ENCODE measurements at places on chromosomes 7 and 10.

- H3K4me1 ChIP-seq, result peaks cover 81% of the 10 kb centered on the region
- DNase-seq, result no peak
- H3K27ac ChIP-seq, result no peak overlapping the region
- no peaks in the 10 kb centered on the region for H3K36me3 ChIP-seq
- H3K27me3 ChIP-seq, result no peaks in the 10 kb centered on the region
These were observed 136.1 kb downstream of the CELF2 start for GRCh38 chr10:11153766-11154165.

GRCh38 chr10:105024184-105024583 is 383.1 kb downstream of the SORCS3 start:
- H3K4me1 ChIP-seq, result no peaks in the 10 kb centered on the region
- H3K27ac ChIP-seq, result no peak overlapping the region
- no peak overlapping the region for H3K4me3 ChIP-seq
- no peaks in the 10 kb centered on the region for H3K36me3 ChIP-seq
- no peak for DNase-seq

DNA sequence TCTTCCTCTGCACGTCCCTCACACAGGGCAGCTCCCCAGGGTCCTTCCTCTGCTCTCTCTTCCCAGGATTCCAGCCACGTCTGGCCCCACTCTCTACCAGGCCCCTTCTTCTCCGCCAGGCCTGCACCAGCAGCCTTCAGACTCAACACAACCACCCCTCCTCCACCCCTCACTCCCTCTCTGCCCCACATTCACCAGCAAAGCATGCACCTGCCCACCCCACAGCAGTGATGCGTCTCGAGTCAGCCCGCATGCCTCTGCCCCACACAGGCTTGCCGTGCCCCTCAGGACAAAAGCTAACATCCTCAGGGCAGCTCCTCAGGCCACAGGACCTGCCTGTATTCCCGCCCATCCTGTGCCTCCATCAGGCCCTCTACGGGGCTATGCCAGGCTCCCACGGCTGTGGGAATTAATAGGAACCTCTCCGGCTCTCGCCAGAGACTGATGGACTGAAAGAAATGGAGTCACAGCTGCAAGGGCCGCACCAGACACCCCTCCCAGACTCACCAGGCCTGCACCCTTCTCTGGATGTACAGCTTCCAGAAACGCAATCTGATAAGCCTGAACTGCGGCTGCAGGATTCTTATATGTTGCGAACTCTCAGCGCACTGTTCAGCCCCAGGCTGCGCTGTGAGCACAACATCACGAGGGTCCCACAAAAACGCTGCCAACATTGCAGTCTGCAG is 100.1 kb downstream of the CYTH3 start:
- DNase-seq, result no peak
- H3K36me3 ChIP-seq, result no peaks in the 10 kb centered on the region
- no peaks in the 10 kb centered on the region for H3K27me3 ChIP-seq
- H3K27ac ChIP-seq, result no peak overlapping the region
- no peak overlapping the region for H3K4me3 ChIP-seq
- no peaks in the 10 kb centered on the region for H3K4me1 ChIP-seq

DNA sequence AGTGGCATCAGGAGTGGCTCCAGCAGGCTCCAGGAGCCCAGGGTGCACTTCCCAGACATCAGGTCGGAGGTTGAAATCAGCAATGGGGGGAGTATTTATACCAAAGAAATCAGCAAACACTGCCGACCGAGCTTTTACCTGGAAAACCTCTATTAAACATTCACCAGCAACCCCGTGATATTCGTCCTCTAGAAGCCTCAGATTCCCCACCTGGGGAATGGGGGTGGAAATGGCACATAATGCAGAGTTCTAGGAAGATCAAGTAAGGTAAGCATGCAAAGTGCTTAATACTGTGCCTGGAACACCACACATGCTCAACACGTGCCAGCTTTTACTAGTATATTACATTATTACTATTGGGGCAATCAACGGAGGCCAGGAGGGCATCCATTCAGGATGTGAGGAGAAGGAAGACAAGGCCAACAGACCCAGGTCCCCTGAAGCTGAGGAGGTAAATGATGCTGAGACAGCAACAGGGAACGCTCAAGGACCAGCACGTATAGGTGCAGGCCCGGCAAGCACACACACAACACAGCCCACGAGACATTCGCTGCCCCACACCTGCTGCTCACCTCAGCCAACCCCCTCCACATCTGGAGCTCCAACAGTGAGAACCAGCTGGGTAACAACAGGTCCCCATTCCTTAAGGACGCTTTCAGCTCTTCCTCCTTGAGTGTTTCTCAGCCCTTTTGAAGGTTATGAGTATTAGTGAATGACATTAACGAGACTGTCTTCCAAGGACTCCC is 125.5 kb downstream of the TNS3 start:
- no peaks in the 10 kb centered on the region for H3K4me1 ChIP-seq
- no peaks in the 10 kb centered on the region for H3K36me3 ChIP-seq
- H3K27ac ChIP-seq, result no peak overlapping the region
- no peak for DNase-seq

DNA sequence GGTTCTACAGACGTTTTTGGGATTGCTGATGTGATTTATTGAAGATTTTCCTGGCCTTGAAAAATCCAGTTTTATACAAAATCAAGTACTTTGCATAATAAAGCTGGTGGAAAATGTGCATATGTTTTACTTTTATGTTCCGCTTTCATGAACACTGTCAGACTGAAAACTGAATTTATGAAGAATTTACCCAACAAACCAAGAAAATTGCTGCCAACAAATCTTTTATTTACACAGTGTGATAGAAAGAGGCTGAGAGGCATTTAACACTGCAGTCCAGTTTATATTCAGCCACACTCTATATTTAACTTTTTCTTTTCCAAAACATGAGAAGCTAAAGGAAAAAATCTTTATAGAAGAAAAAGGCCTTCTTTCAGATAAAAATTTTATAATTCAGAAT is 35.4 kb upstream of the RSU1 start:
- no peak overlapping the region for H3K27ac ChIP-seq
- no peaks in the 10 kb centered on the region for H3K4me1 ChIP-seq
- H3K4me3 ChIP-seq, result no peak overlapping the region
- DNase-seq, result no peak

GRCh38 chr7:3710122-3710521 is 409.1 kb downstream of the SDK1 start:
- H3K4me3 ChIP-seq, result no peak overlapping the region
- no peak overlapping the region for H3K27ac ChIP-seq
- H3K27me3 ChIP-seq, result no peaks in the 10 kb centered on the region
- no peak for DNase-seq

GRCh38 chr10:8035641-8036470 is 18.6 kb upstream of the GATA3 start:
- H3K27ac ChIP-seq, result peak overlapping the region; percentile 34
- peaks cover 24% of the 10 kb centered on the region for H3K4me1 ChIP-seq
- H3K36me3 ChIP-seq, result peaks cover 14% of the 10 kb centered on the region
- DNase-seq, result no peak
- H3K27me3 ChIP-seq, result peaks cover 78% of the 10 kb centered on the region
- H3K4me3 ChIP-seq, result peak overlapping the region; percentile 43

DNA sequence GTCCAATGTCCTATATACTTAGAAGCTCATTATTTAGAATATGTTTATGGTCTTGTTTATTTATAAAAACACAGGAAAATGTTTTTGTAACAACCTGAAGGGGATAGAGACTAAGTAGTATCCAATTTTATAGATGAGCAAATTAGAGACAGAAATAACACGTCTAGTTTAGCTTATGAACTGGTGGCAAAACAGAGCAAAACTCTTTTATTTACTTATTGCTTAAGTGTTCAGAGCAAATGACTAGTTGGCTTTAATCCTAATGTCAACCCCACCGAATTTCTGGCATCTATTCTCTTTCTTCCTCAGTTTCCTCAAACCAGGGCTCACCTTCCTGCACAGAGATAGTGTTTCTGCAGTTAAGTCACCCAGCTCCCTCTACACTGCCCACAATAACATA is 792.8 kb downstream of the REEP3 start:
- DNase-seq, result no peak
- H3K4me3 ChIP-seq, result no peak overlapping the region
- no peak overlapping the region for H3K27ac ChIP-seq
- no peaks in the 10 kb centered on the region for H3K36me3 ChIP-seq
- no peaks in the 10 kb centered on the region for H3K4me1 ChIP-seq
- H3K27me3 ChIP-seq, result no peaks in the 10 kb centered on the region

GRCh38 chr10:123573236-123574108 is 92.7 kb upstream of the GPR26 start:
- no peaks in the 10 kb centered on the region for H3K36me3 ChIP-seq
- H3K4me3 ChIP-seq, result no peak overlapping the region
- peak; percentile 35 for DNase-seq
- peaks cover 2% of the 10 kb centered on the region for H3K27me3 ChIP-seq
- no peaks in the 10 kb centered on the region for H3K4me1 ChIP-seq

- H3K27ac ChIP-seq, result no peak overlapping the region
- DNase-seq, result no peak
- H3K36me3 ChIP-seq, result no peaks in the 10 kb centered on the region
- no peaks in the 10 kb centered on the region for H3K4me1 ChIP-seq
- H3K4me3 ChIP-seq, result no peak overlapping the region
These were observed 173.2 kb upstream of the PRPS1L1 start for GRCh38 chr7:18200855-18201254.

DNA sequence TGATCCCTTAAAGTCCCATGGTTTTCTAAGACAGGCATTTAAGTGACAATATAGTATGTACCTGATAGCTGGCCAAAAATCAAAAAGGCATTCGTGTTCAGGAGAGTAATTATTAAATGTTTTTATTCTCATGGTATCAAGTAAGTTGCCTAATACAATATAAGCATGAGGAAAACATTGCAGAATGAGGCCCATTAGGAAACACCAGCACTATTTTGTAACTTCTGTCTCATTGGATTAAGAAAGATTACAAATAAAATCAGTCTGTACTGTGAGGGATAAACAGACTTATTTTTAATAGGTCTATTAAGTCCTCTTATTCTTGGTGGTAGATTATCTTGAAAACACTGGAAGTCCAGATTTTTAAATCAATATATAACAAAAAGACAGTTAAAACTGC is 110.1 kb downstream of the SNX13 start:
- no peaks in the 10 kb centered on the region for H3K27me3 ChIP-seq
- no peaks in the 10 kb centered on the region for H3K4me1 ChIP-seq

DNA sequence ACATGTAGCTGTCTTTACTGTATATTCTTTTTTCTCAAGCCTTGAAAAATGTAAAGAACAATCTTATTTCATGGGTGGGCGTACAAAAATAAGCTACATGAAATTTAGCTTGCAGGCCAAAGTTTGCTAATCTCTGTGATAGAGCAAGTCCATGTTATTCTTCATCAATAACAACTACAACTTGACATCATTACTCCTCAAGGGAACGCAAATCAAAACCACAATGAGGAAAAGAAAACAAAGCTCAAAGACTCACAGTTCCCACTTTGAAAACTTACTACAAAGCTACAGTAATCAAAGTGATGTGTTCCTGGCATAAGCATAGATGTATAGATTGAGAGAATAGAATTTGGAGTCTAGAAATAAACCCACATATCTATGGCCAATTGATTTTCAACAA is 62.5 kb downstream of the GNA12 start:
- no peaks in the 10 kb centered on the region for H3K27me3 ChIP-seq
- H3K4me3 ChIP-seq, result no peak overlapping the region
- no peak for DNase-seq
- no peak overlapping the region for H3K27ac ChIP-seq

DNA sequence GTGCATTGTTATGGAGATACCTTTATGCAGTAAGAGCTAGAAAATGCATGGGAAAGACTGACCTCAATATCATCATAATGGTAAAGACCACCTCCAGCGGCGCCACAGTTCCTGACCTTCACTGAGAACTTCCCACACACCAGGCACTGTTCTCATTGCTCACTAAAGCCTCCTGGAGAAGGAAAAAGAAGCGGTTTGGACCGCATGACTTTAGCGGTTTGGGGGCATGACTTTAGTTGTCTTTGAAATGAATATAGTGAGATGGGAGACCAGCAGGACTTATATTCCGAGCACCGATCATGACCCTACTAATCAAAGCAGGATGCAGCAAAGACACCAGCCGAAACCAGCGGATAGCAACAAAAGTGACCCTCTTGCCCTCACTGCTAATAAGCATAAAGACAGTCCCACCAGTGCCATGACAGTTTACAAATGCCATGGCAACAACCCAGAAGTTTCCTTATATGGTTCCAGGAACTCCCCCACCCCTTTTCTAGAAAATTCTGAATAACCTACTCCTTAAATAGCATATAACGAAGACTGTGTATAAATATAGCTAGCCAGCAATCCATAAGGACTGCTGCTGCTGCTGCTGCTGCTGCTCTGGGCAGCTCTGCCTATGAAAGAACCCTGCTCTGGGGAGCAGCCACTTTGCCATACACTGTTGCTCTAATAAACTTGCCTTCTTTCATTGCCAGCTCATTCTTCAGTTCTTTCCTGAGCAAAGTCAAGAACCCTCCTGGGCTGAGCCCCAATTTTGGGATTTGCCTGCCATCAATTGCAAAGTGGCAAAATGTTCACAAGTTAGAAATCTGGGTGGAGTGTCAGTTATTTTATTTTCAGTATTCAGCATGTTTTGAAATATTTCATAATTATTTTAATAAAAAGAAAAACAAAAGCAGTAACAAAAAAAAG is 694.1 kb downstream of the SUGCT start:
- H3K36me3 ChIP-seq, result no peaks in the 10 kb centered on the region
- no peak overlapping the region for H3K4me3 ChIP-seq
- H3K27ac ChIP-seq, result no peak overlapping the region
- H3K4me1 ChIP-seq, result no peaks in the 10 kb centered on the region
- DNase-seq, result no peak
- no peaks in the 10 kb centered on the region for H3K27me3 ChIP-seq

DNA sequence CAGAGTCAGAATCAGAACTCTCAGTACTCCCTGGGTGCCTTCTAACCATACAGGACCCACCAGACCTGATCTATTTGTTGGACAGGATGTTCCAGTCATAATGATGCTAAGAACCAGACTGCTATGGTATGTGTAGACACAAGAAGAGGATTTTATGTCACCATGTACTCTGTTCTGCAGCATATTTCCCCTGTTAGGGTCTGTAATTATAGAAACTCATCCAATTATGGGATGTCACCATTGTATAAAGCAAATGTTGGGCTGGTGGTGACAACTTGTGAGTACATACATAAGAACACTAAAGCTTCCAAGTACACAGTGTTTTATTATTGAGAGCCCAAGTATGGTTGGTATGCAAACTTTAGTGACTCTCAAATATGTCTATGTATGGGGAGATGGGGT is 67.1 kb upstream of the AGBL3 start:
- no peaks in the 10 kb centered on the region for H3K36me3 ChIP-seq
- H3K27me3 ChIP-seq, result no peaks in the 10 kb centered on the region
- no peak overlapping the region for H3K27ac ChIP-seq
- H3K4me3 ChIP-seq, result no peak overlapping the region
- DNase-seq, result no peak
